D721Med (cell line): ENCODE measurements at places on chromosomes 11 and 22.

DNA sequence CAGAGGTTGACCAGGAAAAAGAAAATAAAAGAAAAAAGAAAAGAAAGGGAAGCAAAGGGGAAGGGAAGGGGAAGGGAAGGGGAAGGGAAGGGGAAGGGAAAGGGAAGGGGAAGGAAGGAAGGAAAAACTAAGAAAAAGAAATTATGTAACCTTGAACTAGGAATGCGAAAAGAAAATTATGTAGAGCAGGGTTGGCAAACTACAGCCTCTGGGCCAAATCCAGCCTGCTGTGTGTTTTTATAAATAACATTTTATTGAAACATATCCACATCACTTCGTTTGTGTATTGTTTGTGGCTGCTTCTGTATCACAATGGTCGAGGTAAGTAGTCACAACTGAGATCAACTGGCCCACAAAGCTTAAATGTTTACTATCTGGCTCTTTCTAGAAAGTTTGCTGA lies 56.7 kb downstream of the CLPB start:
- no peak for DNase-seq

DNA sequence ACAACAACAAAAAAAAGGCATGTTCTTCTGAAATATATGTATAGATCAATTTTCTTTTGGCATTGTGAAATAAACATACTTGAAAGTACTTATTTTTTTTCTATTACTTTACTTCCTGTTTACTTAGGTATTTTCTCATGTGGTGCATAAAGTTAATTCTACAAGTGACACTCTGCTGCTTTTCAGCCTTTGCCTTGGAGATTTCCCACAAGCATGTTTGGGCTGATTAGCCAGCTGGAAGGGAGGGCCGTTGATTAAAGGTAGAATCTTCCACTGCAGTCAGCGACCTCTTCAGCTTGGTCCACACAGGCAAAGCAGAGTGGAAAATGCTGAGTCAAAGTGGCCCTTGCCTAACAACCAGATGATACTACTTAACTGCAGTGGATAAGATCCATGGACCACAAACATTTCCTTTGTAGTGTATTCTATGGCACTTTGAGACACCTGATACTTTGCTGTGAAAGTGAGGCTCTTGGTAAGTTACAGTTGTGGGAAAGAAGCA lies 176.0 kb downstream of the ARHGAP42 start:
- DNase-seq = no peak

- DNase-seq = no peak
Measured at GRCh38 chr11:114449845-114450244, 10.6 kb downstream of the REXO2 start.

DNA sequence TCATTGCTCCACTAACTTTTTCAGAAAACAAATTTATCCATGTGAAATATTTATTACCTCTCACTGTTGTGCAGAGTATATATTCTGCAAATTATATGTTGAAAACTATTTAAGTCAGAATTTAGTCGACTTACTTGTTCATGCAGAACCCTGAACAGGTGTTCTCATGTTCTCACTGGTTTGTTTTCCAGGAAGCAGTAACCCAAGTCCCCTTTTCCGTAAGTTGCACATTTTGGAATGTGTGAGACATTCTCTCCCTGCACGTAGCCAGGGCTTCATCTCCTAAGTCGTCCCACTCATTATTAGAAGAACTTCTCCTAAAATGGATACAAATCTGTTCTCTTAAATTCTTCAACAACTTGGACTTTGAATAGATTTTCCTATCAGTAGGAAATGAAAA lies 524.9 kb downstream of the CNTN5 start:
- no peak for DNase-seq

DNA sequence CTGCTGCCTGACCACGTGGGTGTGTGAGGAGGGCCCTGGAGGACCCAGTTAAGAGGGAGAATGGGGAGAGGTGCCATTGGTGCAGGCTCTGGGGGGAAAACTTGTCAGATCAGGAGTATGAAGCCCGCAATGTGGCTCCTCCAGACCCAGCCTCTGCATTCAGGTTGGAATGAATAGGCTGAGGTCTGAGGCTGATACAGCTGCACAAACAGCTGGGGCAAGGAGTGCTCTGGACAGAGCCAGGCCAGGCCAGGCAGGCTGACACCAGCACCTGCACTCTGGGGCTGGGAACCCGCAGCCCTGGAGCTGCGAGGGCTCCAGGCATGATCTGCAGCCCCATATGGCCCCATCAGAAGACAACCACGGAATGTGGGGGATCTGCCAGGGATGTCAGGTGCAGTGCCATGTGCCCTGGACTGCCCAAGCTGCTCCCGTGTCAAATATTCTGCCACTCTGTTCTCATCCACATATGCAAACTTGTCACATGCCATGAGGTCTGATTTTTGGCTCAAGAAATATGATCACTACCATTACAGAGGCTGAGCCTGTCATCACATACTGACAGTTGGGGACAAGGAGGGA lies 27.2 kb upstream of the KCNJ11 start:
- DNase-seq = no peak

DNA sequence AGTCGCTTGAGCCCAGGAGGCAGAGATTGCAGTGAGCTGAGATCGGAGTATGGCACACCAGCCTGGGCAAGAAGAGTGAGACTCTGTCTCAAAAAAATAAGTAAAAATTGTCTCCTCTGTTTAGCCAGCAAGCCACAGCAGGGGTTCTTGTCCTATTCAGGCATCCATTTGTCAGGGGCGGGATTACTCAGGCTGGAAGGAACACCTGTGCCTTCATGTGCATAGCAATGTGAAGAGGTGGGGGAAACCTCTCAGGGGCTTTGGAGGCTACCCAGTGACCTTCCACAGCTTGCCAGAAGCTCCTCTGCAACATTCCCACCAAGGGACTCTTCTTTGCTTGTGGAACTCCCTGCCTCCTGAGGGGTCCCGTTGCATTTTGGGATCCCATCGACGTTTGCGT lies 63.3 kb downstream of the FBLN1 start:
- DNase-seq = no peak

DNA sequence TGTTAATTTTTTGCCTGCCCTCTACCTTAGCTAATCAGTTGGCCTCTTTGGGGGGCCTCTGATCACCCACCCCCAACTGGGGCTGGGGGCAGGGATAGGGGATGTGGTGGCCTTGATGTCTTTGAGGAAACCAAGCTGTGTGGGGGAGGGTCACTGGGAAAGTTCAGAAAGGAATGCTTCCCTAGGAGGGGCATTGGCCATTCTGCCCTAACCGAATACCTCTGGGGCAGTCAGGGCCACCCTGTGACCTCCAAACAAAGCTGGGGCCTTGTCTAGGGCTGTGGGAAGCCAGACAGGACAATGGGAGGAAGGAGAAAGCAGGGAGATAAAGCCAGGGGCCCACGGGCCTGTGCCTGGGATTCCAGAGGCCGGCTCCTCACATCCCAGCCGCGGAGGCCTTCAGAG lies 97.5 kb downstream of the TSPAN18 start:
- DNase-seq = no peak

- DNase-seq = no peak
Measured at GRCh38 chr22:46776876-46777608, 14.6 kb downstream of the TBC1D22A start.

- no peak for DNase-seq
Measured at GRCh38 chr11:95924414-95924760, 480 bp upstream of the MTMR2 start.

DNA sequence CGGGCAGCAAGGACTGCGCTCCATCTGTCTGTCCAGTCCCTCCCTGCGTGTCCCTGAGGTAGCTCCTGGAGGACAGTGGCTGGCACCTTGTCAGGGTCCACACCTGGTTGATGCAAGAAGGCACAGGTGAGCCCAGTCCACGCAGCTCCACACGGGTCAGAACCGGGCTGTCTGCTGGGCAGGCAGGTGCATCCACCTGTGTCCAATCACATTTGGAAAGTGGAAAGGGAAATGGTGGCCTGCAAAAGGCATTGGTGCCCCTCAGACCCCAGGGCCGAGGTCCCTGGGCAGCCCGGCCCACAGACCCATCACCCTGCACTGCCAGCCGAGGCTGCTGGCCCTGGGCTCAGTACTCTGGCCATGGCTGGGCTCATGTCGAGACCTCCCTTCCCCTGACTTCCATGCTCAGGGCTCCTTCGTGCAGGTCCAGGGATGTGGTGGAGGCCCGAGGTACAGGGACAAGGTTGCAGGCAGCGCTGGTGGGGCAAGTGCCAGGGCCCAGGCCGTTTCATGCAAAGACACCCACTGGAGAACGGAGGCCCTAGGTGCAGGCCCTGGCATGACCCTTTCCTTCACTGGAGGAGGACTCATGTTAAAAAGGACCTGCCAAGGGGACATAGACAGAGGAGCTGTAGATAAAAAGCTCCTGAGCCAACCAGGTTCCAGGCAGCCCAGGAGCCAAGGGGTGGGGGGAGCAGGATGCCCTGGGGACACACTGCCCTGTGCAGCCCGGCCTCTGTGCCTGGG lies 38.9 kb upstream of the TH start:
- DNase-seq = no peak

- no peak for DNase-seq
Measured at GRCh38 chr11:72816404-72816990, 2.3 kb downstream of the ATG16L2 start.

GRCh38 chr11:30608534-30608933 lies 22.4 kb upstream of the MPPED2 start:
- DNase-seq = no peak
